HAP-1 (cell line): ENCODE measurements at places on chromosomes 16 and 17.

- DNase-seq = no peak
Observed at GRCh38 chr16:71916397-71916920, 21.1 kb downstream of the IST1 start.

GRCh38 chr17:75478508-75478907 lies 22.1 kb downstream of the TMEM94 start:
- DNase-seq = no peak

- no peak for DNase-seq
Observed at GRCh38 chr17:81902023-81902652, at the start of gene NPB. TSS of gene NPB (plus strand) at chr17:81902238. CDS start at chr17:81902278, 40 bp downstream.

GRCh38 chr17:78953356-78954350 lies 26.1 kb downstream of the LGALS3BP start:
- no peak for DNase-seq

GRCh38 chr17:55394357-55395021 lies 27.1 kb downstream of the MMD start:
- DNase-seq = no peak

GRCh38 chr16:10039220-10040096 lies 142.8 kb downstream of the GRIN2A start:
- no peak for DNase-seq

DNA sequence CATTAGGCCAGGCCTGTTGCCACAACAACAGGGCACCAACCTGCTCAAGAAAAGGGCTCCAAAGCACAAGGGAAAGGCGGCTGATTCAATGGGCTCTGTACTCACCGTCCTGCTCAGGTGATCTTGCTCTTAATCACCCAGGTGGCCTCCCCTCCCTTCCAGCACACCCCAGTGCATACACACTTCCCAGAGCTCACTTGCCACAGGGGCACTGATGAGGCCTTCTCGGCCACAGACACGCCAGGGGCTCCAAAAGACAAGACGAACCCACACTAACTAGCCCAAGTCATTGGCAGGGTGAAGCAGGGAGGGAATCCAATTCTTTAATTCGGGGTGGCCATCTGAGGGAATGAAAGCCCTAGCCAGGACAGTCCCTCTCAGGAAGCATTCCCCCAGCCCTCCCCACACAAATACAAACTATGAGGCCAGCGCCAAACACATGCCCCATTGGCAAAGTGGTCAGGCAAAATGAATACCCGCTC lies 1.4 kb downstream of the MYO18A start:
- no peak for DNase-seq

GRCh38 chr17:65430209-65430833 lies 131.1 kb downstream of the AXIN2 start:
- DNase-seq = no peak

GRCh38 chr16:65543781-65544740 lies 422.2 kb upstream of the CDH11 start:
- no peak for DNase-seq

DNA sequence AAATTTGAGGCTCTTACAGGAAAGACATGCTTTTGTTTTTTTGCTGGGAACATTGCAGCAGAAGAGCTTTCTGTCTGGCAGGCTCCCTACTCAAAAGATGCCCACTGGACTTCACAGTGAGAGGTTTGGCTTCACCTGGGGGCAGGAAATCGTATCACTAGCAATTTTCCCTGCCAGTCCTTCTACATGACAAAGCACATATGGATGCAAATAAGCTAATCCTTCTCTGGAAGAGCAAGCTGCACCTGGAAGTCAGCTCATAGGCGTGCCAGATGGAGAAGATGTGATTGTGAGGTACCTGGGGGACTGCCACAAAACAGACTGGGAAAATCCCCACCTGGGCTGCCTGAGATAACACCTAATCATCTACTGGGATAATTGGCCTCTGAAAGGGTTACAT lies 195.0 kb upstream of the CPHXL start:
- no peak for DNase-seq

DNA sequence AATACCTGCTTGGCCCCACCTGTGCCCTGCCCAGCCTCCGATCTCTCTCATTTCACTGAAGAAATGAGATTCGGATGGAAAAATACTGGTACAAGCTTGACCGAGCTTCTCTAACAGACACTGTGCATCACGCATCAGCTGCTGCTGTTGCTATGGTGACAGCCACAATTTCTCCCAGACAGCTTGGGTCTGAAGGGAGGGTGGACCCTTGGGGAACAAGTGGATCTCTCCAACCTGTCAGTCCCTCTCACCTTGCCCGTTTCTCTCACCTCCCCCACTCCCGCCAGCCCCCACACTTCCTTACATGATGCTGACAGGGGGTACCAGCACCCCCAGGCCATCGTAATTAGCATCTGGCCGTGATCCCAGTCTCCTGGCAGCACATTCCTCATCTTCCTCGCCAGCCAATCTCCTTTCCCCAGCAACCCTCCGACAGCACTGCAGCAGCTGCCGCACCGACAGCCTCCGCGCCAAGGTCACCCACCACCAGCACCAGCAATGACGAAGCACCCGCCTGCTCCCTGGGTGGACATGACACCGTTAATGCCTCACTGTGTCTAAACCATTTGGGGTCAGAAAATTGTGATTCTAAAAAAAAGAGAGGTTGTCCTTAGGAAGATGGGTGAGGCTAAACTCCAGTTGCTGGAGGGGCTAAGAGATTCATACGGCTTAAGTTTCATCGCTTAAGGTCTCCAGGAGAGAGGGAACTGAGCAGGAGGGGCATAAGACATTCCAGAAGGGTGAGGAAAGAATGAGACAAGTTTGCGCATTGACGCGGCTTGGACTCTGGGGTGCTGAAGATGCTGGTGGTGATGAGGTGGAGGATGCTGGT lies 58.6 kb upstream of the TNRC6A start:
- DNase-seq = peak; percentile 58

DNA sequence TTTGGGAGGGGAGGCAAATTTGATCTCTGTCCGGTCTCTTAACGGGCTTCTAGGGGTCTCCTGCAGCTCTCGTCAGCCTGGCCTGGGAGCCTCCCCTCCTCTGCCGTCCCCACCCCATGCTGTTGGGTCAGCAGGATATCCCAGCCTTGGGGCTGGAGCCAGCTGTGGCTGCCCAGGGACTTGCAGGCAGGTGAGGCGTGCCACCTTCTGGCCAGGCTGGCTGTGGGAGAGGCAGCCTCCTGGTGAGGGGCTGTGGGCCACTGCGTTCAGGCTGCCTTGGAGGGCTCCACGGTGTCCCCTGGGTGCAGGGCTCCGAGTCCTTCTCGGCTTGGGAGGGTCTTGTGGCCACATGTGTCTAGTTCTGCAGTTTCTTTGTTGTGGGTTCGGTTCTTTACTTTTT lies 34.6 kb downstream of the TBCD start:
- DNase-seq = no peak

- DNase-seq = no peak
Observed at GRCh38 chr16:17617021-17617552, 146.3 kb upstream of the XYLT1 start.

GRCh38 chr17:76036497-76037261 lies 9.6 kb upstream of the EVPL start:
- no peak for DNase-seq

DNA sequence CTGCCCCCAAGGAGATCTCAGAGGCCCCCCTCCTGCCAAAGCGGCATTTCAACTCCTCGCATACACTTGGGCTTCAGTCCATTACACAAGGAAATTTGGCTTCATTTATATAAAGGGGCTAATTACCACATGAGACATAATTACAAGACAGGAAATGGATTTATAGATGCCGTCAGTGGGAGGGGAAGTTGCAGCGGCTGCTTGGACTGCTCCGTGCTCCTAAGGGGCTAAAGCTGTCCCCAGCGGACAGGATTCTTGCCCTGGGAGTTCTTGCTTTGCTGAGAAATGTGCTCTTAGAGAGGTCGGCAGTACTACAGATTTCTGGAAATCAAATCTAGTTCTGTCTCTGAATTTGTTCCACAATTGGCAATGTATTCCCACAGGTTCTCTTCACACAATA lies 57.2 kb upstream of the NLK start:
- no peak for DNase-seq

DNA sequence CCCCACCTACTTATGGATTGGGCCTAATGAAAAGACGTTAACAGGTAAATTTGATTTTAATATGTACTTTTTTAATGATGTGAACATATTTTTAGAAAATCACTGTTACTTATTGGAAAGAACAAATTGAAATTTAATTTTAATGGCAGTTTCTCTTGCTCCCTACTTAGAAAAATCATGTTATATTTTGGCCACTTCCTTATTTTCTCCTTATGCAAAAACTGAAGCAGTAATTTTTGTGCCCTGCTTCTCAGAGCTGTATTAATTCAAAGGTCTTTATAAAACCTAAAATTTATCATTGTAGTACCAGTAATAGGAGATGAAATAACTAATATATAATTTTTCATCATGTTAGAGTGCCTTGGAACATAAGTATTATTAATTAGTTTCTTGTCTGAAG lies 2.8 kb downstream of the ZPBP2 start:
- DNase-seq = no peak

DNA sequence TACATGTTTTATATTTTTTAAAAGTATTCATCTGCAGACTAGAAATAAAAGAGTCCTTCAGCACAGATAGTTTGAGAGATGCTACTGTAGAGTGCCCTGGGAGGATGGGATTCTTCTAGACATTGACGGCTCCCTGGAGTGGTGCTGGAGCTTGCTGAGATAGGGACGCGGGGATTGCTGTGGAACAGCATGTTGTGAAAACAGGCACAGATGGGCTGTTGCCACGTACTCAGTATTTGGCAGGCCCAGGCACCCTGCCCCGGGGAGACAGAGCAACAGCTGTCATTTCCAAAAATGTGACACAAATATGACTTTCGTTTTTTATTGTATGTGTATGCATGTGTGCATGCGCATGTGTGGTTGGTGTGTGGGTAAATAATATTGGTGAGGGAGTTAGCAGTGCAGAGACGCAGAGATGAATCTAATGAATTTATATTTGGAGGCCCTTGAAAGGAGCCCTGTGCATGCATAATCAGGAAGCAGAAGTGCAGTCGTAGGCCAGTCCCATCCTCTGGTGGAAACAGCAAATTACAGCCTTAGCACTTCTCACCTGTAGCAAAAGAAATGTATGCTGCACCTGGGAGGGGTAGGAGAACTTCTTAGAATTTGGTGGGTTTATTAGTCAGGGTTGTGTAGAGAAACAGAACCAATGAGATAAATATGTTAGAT lies 6.2 kb upstream of the ABCA8 start:
- no peak for DNase-seq

GRCh38 chr17:4304417-4305027 lies 40.7 kb upstream of the ANKFY1 start:
- DNase-seq = peak; percentile 46

DNA sequence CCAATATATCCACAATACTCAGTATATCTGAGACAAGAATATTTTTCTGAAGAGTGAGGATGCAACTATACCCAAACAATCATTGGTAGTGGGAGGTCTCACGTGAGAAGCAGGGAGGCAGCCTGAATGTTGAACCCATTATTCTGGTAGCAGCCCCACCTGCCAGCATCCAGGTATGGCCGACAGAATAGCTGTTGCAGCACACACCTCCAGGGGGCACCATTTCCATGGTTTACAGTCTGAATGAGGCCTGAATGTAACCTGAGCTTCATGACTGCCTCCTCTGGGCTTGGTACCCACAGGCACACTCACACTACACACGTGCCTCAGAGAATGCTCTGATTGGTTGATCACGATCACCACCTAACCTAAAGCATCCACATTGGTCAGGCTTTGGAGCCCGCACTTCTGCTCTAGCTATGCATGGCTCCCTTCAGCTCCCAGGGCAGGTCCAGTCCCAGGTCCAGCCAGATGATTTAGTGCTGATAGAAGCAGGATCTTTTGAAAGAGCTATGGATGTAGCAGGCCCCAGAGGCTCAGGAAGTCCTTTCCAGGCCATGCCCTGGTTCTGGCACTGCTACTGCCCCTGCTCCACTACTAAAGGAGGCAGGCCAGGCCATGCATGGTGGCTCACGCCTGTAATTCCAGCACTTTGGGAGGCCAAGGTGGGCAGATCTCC lies 11.0 kb upstream of the CBFB start:
- DNase-seq = peak; percentile 92

GRCh38 chr17:8121681-8122421 lies 2.1 kb downstream of the HES7 start:
- peak; percentile 62 for DNase-seq

- no peak for DNase-seq
Observed at GRCh38 chr16:73023752-73024570, 24.0 kb downstream of the ZFHX3 start.

DNA sequence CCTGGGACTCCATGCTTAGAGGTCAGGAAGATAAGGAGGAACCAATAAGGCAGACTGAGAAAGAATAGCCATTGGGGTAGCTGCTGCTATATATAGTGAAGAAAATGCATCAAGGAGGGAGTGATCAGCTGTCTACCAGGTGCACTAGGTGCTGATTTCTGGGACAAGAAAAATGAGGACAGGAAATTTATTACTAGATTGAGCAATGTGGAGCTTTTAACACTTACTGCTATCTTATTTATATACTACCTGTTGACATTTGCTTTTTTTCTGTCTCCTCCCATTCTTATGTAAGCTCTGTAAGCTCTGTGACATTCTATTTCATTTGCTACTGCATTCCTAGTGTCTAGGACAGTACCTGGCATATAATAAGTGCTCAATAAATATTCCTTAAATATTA lies 53.7 kb upstream of the DHX40 start:
- DNase-seq = no peak
